Stimulated activated CD4-positive, alpha-beta T cell treated with anti-CD3 and anti-CD28 coated beads, Interleukin-2, amount 100 ng/mL, for 24 hours (primary cell): ENCODE measurements at places on chromosomes 3 and 15.

GRCh38 chr3:32128936-32129335 is 22.5 kb downstream of the GPD1L start:
- DNase-seq = no peak

- DNase-seq = no peak
These were observed 457.7 kb upstream of the THRB start for GRCh38 chr3:24952388-24952787.

- no peak for DNase-seq
These were observed 23.0 kb upstream of the GOLGA6C start for GRCh38 chr15:75235051-75235673.

DNA sequence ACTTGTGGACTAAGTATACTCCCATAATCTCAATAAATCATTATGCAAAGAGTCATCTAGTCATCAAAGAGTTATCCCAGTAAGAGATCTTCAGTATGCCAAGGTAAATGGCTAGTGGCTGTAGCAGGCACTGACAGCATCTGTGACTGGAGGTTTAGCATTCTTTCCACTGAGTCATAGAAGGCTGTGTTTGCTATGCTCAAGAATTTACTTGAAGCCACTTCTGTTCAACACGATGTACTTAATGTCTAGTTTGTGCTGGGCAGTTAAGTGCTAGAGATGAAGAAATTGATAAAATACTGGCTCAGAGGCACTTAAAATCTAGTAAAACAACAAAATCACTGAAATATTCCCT is 13.0 kb downstream of the ZBED2 start:
- DNase-seq = no peak
